ENCODE measurements at places on chromosomes 5 and 9.
A peak's percentile ranks its signal among the peaks of the same experiment; 100 is the strongest.

DNA sequence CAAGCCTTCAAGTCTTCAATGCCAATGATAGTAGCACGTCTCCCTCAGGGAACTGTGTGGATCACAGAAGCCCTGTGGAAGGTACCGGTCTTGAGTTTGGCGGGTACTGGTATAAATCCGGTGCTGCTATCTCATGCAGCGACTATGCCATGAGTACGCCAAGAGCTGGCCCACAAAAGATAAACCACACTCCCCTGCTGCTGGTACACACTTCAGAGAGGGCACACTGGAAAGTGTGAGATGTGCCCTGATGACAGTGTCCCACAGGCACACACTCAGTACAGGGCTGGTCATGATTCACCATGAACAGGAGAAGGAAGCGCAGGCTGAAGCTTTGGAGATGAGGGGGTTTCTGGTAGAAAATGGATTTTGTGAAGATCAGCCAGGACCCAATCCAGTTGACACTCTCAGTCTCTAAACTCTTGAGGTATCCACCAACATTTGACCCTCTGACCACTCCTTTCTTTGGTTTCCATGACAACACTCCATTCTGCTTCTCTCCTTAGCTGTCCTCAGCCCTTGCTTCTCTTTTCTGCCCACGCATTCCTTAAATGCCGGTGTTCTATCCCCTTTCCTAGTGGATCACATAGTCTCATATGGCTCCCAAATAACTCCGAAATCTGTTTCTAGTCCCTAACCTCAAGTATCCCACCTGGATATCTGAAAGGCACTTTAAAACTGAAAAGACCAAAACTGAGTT is 5.1 kb downstream of the AMACR start:
- DNase-seq, result peak; percentile 34

GRCh38 chr9:123102375-123103113 is 69.1 kb downstream of the GPR21 start:
- DNase-seq, result peak; percentile 22

- DNase-seq, result no peak
These were observed 29.5 kb downstream of the CAAP1 start for GRCh38 chr9:26863074-26863473.

DNA sequence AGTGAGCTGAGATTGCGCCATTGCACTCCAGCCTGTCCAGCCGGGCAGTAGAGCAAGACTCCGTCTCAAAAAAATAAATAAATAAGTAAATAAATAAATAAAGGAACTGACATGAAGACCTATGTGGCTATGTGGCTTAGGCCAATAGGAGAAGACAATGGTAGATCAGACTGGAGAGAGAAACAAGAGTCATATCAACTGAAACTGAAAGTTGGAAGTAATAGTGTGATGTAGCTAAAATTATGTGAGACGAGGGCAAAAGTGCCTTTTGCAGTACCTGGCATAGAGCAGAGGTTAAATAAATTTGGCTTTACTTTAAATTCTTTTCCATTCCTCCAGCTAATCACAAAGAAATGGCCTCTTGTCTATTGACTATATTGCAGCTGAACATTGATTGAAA is 7.3 kb downstream of the FBP2 start:
- DNase-seq, result no peak

- peak; percentile 75 for DNase-seq
These were observed 129.0 kb downstream of the PIK3R1 start for GRCh38 chr5:68344447-68345111.

DNA sequence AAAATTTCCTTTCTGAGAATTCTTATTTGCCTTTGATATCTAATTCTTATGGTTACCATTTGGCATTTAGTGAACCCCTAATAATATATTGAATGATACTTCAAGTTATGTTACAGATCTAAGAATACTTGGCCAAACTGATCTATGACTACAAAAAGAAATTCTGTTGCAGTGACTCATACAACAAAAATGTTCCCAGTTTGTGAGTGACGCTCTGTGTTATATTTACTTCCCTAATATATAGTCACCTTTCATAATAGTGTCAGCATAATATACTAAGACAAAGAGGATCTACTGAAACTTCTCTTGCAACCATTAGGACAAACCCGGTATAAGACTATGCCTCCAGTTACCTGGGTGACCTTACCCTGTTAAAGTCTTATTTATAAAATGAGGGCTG is 216.9 kb upstream of the TLX3 start:
- peak; percentile 73 for DNase-seq

GRCh38 chr5:149278451-149279210 is 7.0 kb downstream of the AFAP1L1 start:
- no peak for DNase-seq

DNA sequence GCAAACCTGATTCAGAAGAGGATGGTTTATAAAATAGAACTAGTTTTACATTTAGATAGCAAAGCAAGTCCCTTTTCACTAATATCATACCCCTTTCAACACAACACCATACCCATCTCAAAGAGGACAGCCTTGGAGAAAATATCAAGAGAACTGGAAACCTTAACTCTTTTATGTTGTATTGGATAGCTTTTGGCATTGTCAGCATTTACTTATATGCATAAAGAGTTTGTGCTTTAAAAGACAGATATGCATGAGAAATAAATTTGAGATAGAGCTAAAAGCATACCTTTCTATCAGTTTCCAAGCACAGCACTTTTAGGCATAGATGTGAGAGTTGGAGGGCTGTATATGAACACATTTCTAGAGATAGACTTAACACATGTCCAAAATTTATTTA is 799.3 kb upstream of the ACO1 start:
- DNase-seq, result no peak

Data from EL (cell line).